ENCODE measurements at places on chromosomes 7 and 10. TPM values are rescaled to one million over a fixed set of nuclear protein-coding genes. Genes with fewer than 3 reads are reported as not detected.
A peak's percentile ranks its signal among the peaks of the same experiment; 100 is the strongest.

- DNase-seq = no peak
Measured at GRCh38 chr10:122311716-122312115, 40.6 kb downstream of the BTBD16 start.

DNA sequence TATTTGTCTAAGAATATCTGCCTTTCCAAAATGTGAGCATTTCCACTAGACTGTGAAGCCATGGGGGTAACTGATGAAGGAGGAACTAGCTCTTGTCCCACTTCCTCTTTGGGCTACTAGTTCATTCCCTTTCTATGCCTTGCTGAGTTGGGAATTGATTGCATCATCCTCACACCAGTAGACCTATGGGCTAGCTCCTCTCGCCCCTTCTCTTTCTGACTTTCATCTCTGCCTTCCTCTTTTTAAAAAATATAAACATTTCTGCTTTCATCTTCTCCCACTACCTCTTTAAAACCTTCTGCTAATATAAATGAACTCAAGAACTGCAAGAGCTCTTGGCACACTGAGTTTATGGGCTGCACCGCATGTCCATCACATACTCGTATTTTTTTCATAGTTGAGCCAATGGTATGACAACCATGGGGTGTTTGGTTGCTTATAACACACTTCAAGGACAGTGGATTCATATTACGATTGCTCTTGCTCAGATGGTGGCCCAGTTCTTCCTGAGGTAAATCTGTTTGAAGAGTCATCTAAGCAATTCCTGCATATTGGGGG, 182.0 kb downstream of the REEP3 start:
- no peak for DNase-seq

DNA sequence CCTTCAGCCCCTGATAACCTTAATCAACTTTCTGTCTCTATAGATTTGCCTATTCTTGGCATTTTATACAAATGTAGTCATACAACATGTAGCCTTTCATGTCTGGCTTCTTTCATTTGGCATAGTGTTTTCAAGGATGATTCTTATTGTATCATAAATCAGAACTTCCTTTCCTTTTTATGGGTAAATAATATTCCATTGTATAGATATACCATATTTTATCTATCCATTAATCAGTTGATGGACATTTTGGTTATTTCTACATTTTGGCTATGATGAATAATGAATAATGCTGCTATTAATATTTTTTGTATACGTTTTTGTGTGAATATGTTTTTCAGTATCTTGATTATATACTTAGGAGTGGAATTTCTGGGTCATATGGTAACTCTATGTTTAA, 720.8 kb downstream of the LRMDA start:
- DNase-seq = no peak

DNA sequence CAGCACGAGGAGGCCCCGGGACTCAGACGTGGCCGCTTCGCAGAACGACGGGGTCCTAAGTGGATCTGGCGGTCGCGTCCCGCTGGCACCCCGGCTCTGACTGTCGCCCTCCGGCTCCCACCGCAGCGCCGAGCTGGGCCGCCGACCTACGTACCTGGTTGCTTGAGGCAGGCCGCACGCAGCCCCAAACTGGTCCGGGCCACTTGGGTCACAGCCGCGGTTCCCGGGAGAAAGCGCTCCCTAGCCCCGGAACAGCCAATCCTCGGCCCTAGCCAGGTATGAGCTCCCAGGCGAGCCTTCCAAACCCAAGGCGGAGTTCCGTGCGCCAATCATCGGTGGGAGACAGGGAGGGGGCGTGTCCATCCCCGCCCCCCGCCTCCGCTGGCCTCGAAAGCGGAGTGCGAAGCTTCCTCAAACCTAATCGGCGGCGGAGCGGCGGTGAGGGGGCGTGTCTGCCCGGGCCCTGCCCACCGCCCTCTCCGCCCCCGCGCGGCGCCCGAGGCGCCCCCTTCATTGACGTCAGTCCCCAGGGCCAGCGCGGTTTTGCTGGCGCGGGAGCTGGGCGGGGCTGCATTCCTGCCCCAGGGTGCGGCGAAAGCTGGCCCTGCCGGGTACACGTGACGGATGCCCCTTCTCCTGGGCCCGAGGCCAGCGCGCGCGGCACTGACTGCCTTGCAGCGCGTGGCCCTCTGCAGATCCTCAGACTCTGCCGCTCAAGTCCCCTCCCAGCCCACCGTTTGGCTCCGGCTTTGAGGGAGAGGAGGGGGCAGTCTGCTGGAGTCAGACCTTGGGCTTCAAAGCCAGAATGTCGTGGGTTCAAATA, at the start of gene AVPI1:
TSS of gene AVPI1 (minus strand) at position 280 of the 823 bp plus-strand sequence. CDS start 7,336 bp downstream, outside the sequence.
- peak; percentile 96 for DNase-seq

The SLC26A4 gene
- 6.5 TPM for total RNA-seq

DNA sequence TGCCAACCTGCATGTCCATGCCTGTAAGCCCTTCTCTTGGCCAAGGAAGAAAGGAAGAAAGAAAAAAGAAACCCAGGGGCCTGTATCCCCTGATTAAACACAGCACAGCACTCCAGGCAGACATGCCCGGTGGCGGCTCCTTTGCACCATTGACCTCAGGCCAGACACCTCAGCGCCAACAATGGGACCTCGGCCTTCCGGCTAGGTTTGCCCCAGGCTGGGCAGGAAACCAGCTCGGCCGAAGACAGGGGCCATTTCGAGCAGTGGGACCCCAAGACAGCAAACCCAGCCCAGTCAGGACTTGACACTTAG, 2.8 kb downstream of the HOXA10 start:
- DNase-seq = no peak
